ENCODE measurements at places on chromosomes 5 and 9.

DNA sequence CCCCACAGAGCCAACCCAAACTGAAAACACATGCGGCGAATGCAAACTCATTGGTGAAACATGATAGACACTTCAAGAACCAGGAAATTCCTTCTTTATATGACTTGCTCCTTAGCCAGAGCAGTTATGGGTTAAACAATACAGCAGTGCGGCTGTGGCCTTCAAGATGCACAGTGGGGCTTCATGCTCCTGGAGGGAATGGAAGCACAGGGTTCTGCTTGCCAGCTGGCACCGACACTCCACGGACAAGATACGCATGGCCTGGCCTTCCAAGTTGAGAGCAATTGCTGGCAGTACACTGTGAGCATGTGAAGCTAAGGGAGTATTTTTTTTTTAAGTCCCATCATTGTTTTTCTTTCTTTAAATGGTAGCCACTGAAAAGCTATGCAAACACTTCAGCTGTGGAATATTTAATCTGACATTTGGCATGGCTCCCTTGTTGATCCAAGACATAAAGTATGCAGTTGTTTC lies 451.6 kb upstream of the CD180 start:
- DNase-seq, result no peak

GRCh38 chr9:117104716-117105495 lies 310.0 kb downstream of the ASTN2 start:
- no peak for DNase-seq

GRCh38 chr5:160637357-160638090 lies 214.5 kb downstream of the ATP10B start:
- DNase-seq, result no peak

DNA sequence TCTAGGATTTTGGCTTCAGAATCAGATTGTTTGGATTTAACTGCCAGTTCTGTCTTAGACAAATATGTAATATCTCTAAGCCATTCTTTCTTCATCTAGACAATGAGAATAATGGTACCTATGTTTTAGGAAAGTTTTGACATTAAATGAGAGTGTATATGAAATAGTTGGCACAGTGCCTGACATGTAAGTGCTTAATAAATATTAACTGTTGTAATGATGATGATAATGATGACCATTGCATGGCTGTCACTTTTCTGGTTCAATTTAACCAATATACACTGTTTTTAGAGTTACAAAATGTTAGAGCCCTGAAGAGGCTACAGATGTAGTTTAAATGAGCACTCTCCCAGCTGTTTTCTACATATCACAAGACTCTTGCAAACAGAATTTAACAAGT lies 131.7 kb downstream of the RANBP17 start:
- no peak for DNase-seq

GRCh38 chr5:97525780-97526179 lies 342.7 kb upstream of the RIOK2 start:
- no peak for DNase-seq

DNA sequence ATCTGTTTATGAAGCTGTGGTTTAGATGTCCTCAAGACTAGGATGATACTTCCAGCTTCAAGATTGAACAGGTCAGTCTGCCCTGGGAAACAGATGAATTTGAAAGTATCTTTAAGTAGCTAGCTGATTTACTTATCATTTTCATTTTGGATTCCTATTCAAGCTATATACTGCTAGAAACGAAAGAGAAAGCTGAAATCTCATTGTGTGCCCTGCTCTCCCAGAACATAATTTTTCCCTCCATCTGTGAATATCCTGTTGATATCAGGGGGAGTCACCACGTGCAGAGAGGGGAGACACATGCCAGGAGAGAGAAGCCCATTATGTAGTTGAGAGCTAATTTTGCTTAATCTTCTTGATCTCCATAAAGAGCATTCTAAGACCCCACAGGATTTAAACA lies 439.1 kb downstream of the NR2F1-AS1 start:
- DNase-seq, result no peak

GRCh38 chr9:121863955-121864354 lies 212.5 kb downstream of the DAB2IP start:
- DNase-seq, result no peak

GRCh38 chr9:127318651-127319167 lies 54.1 kb downstream of the GARNL3 start:
- no peak for DNase-seq

- no peak for DNase-seq
Observed at GRCh38 chr9:124675261-124676158, 95.6 kb downstream of the NR6A1 start.

- DNase-seq, result no peak
Observed at GRCh38 chr5:139183502-139183901, 14.7 kb downstream of the SIL1 start.

DNA sequence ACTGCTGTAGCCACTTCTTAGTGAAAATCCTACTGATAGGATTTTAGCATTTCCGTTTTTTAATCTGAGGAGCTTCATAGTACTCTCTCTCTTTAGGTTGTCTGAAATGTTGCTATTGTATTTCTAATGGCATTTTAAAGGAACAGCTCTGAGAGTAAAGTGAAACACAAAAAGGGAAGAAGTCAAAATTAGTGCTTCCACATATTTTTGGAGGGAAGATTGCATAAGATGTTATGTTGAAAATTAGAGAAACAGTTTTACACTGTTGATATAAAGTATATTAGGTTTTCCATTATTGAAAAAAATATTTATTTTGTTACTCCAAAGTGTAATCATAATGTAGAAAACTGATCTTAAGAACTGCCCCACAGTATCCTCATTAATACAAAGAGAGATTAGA lies 525.1 kb downstream of the TAF11L14 start:
- no peak for DNase-seq
